ENCODE measurements at places on chromosomes 7 and 10.

GRCh38 chr10:44259090-44259874 lies 125.6 kb downstream of the CXCL12 start:
- DNase-seq: no peak

DNA sequence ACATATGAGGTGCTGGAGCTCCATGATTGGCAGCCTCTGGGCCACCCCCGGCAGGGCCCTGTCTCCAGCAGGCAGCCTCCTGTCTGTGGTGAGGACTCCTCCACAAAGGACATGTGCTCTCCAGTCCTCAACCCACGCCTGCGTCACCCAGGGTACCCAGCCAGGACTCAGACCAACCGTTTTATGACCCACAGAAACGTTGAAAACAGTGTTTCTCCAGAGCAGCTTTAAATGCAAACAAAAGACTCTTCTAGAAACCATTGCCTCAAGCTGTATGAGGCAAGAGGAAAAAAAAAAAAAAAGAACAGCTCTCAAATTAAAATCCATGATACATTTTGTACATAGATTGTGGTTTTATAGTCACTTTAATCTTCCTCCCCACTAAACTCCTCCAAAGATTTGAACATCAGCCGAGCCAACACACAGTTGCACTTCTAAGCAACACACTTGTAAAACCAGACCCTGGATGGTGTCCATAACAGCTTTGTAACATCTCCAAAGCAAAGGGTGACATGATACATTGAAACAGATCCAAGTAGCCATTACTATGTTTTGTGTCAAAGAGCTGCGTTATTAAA lies 175.0 kb upstream of the LYZL2 start:
- DNase-seq: no peak

DNA sequence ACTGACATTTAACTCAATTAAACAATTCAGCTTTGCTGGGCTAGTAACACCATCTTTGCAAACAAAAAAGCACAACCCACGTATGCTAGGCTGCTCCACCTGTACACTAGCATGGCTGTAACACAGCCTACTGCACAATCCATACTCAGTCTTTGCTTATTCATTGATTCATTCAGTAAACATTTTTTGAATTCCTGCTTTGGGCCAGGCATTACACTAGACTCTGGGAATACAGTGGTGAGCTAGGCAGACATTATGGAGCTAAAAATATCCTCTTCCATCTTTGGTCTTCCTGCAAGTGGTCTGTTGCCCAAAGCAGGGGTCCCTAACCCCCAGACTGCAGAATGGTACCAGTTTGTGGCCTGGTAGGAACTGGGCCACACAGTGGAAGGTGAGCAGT lies 9.9 kb downstream of the CNNM1 start:
- no peak for DNase-seq

- DNase-seq: no peak
Measured at GRCh38 chr10:62121187-62121530, 147.5 kb downstream of the RTKN2 start.

GRCh38 chr7:46352004-46352954 lies 431.2 kb upstream of the IGFBP3 start:
- no peak for DNase-seq

DNA sequence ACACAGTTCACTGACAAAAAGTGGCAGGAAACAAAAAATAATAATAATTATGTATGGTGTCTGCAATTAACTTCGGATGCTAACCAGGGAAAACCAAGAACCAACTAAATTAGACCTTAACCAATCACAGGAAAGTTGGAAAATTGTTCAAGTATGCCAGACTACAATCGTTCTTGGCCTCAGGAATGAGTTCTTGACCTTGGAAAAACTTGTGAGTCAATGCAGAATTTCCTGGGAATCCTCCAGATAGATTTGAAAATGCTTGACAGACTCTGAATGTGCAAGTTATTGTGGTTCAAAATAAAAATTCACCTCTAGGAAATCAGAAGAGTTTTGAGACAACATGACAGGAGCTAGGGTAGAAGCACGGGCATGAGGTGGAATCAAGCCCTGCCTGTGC lies 171.5 kb downstream of the C7orf25 start:
- DNase-seq: no peak

DNA sequence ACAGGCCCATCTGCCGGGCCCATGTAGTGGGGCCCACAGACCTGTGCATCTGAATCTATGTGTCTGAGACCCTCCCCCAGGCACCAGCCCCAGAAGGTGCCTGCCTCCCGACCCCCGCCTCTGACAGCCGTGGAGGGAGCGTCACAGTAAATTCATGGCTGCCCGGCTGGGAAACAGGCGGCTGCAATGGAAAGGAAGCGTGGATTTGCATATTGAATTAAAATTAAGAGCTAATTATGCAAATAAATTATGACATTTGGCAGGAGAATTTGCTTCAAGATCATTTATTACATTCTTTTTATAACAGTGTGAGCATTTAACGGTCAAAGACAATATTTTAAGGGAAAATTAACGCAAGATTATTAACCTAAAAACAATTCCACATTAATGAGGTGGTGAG lies 92.3 kb downstream of the HIF1AN start:
- DNase-seq: no peak

DNA sequence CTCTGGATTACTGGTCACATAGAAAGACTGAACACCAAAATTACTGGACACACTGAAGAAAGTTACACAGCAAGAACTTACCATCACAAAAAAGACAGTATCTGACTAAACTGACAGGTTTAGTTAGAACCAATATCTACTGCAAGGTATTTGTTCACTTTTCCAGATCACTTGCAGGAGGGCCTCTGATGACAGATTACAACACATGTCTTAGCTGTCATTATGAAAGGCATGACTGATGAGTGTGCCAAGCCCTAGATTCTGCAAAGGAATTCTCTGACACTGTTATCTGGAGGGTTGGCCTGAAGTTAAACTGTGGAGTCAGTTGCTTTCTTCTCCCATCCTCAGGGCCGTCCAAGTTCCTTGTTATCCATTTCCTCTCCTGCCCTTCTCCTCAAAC lies 242.7 kb downstream of the KIF20B start:
- no peak for DNase-seq

GRCh38 chr7:17917842-17918241 lies 22.5 kb downstream of the SNX13 start:
- DNase-seq: no peak

GRCh38 chr7:111630862-111631261 lies 68.6 kb upstream of the IMMP2L start:
- DNase-seq: no peak

DNA sequence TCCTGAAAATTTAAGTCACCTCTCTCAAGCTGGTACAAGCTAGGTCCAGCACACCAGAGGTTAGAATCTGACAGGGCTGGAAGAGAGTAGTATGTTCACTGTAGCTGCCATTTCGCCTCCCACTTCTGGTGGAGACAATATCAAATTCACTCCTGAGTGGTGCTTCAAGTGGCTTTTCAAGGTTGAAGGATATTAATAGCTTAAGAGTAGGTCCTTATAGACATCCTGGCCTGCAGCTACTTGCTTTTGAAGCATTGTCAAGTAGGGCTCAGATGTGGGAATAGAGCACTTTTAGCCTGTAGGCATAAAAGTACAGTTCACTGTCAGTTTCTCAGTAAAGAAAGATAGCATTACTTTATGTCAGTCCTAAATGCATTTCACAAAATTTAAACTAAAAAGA lies 270.5 kb upstream of the PLPP4 start:
- DNase-seq: no peak

- DNase-seq: no peak
Measured at GRCh38 chr10:94042001-94042833, 48.5 kb downstream of the PLCE1 start.

DNA sequence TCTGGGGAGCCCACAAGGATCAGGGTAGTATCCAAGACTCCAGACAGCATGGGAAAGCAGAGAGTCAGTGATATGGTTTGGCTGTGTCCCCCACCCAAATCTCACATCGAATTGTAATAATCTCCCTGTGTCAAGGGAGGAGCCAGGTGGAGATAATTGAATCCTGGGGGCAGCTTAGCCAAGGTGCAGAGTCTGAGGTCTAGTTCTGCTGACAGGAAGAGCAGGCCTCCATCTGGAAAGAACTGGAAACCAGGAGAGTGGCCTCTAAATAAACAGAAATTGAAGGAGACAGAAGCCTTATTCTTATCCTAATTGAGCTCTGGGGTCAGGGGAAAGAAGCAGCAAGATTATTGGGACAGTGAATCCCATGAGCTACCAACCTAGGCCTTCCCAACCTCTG lies 146.7 kb upstream of the NRP1 start:
- no peak for DNase-seq

DNA sequence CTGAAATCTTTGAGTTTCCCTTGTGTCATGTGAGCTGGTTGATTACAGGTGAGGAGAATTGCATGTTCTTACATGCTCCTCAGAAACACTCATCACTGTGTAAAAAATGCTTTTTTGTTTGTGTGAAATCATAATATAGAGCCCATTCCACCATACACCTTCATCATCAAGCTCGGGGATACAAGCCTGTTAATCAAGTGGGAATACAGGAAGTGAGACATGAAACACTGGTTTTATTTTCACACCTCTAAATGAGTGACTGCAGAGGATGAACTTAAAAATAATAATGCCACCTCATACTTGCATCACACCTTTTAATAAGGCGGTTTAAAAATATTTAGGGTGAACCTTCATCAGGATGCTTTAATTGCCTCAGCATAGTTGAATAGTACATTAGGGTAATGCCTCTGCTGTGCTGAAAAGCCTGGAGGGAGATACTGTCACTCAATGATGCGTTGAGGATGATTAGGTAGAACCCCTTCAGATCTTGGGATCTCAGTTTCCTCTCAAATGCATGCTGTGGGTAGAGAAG lies 164.6 kb downstream of the AUTS2 start:
- no peak for DNase-seq

GRCh38 chr7:91880016-91880412 lies 488 bp downstream of the MTERF1 start:
- no peak for DNase-seq

DNA sequence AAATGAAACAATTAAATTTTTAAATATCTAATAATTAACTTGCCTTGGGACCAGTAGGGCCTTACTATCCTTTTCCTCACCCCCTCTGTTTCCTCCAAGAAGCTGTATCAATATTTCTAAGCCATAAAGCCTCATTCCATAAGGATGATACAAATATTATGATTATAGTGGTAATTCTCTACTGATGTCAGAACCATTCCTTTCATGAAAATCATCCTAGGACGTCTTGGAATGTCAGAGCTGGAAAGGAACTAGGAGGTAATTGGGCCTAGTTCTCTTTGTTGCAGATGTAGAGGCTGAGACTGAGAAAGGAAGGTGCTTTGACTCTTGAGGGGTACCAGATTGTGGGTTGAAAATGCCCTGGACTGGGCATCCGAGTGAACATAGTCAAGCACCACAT lies 766.7 kb upstream of the GHITM start:
- DNase-seq: no peak

DNA sequence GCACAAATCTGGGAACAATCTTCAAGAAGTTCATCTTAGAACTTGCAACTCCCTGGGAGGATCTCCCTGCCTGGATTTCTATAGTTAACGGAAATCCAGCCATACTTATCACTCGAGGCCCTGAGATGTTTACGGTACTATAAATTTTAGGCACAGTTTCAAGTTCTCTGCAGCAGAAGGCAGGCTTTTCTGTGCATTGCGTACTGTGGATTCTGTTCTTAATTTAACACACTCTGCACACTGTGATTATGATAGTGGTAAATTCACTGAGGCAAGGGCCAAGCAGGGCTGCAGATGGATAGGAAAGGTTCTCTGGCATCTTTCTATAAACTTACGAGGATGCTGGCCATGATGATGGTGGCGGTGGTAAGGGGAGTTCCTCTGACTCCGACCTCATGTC lies 10.6 kb downstream of the INHBA start:
- no peak for DNase-seq

- no peak for DNase-seq
Measured at GRCh38 chr10:13563481-13564445, 23.0 kb upstream of the PRPF18 start.

GRCh38 chr7:78594156-78594555 lies 795.6 kb downstream of the PHTF2 start:
- DNase-seq: no peak

DNA sequence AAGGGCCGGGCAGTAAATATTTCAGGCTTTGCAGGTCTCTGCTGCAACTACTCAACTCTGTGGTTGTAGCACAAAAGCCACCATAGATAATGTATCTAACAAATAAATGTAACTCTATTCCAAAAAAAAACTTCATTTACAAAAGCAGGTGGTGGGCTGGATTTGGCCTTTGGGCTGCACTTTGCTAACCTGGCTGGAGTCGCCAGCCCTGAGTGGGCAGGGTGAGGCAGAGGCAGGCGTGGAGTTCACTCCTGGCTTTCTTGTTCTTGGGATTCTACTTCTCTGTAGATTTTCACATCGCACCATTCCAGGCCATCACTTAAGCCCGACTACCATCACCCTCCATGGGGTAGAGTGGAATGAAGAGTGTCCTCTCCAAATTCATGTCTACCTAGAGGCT lies 367.6 kb upstream of the MGMT start:
- no peak for DNase-seq

DNA sequence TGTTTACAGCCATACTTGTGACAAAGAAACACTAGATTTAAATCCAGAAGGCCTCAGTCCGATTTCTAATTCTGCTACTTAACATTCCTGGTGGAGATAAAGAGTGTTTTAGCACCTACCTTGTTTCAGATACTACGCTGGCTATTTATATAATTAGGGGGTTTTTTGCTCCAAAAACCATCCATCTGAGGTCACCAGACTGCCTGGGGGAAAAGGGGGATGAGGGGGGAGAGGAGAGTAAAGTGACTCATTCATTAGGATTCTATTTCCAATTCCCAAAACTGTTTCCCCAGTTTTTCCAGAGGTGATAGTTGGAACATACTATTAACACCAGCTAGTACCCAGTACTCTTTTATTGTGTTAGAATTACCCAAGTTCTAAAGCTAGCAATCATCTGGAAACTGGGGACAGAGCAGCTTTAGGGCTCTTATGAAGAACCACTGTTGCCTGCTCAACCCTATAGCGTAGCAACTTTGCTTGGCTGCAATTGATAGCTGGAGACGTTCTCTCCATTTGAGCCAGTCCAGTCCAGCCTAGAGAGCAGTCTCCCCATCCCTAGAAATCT lies 6.6 kb downstream of the GCC1 start:
- DNase-seq: no peak

DNA sequence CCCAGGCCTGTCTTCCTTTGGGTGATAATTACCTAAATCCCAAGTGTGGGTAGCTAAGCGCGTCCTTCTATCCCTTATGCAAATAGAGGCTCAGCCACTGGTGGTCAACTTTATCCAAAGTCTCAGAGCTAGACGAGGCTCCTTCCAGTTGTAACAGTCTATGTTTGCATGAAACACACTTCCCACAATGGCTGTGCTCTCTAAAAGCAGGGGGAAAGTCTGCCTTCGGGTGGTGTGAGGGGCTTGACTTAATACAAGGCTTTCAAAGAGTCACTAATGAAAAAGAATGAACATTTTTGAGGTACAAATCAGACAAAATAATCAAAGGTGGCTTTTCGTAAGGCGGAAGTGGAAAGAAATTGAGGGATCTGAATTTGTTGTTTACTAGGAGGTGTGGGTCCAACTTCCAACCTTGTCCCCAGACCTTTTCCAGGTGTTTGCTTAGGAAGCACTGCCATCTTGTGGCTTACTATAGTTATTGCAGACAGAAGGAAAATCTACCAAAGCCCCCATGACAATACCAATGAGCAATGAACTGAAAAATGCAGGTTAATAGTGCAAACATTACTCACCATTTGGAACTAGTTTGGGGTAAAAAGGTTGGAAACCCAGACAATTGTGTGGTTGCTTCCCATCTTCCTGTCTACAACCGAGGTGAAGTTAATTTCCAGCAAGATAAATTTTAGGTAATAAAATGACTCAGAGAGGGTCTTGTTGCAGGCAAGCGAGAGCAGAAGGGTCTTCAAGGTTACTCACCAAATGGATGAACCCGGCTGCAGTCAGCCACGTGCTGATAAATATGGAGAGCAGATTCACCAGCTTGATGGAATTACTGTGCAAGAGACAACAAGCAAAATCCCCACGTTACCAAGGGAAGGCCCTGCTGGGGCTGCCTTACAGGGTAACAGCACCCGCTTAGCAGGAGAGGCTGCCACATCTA lies 525.7 kb downstream of the KCNMA1 start:
- no peak for DNase-seq

All from stimulated activated CD8-positive, alpha-beta memory T cell treated with anti-CD3 and anti-CD28 coated beads, Interleukin-4, amount 100 ng/mL, for 1 hour (primary cell).